ENCODE measurements at places on chromosomes 11 and 22.

DNA sequence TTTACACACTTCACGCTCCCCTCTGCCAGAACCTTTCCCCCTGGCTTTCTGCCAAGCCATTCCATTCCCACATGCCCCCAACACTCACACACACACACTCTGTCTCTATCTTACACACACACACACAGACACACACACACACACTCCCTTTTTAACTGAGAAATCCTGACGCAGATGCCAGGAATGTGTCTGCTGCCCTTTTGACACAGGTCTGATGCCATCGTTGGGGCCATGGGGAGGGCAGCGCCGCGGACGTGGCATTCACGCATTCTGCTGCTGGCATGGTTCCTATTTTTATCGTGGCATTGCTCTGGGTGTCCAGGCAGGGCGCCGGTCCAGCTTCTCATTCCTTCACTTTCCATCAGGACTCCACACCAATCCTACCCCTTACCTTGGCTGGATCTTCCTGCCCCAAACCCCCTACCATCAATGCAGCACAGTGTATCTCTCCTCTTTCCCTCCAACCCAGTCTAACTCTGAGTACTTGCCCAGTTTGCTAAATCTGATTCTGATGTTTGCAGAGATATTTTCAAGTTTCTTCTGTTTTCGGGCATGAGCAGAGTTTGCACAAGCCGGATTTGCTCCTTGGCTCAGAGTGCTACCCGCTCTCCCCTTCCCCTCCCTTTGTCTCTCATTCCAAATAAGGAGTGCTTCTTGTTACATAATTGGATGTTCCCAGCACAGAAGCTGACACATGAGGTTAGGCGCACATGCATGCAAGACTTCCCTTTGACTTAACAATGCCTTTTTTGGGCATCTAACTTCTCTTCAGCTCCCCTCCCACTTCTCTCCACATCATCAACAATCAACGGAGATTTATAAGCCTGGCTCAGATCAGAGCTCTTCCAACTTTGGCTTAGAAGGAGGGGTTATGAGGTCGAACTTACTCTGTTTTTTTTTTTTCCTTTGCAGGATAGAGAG lies 18.8 kb downstream of the SNX19 start:
- DNase-seq = no peak

GRCh38 chr22:43090130-43090789 lies 1.1 kb upstream of the TTLL1 start:
- no peak for DNase-seq

DNA sequence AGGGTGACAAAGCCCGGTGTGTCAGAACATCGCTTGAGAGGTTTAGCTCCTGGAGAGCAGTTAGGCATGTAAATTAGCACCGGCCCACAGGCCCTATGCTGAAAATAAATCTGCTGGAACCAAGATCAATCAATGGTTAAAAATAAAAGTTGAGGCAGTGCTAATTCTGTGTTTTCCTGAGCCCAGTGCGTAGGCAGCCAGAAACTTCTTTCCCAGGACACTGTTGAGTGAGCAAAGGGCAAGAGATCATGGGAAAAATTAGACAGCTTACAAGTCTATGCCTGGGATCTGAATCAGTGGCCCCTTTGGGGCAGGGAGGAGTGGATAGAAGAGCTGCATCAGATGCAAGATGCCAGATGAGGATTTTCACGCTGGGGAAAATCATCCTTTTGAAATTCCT lies 539.2 kb downstream of the BUD13 start:
- DNase-seq = no peak

- no peak for DNase-seq
Measured at GRCh38 chr11:81255895-81256294, 1477.8 kb downstream of the FAM181B start.

GRCh38 chr11:11217289-11217928 lies 135.6 kb downstream of the CSNK2A3 start:
- no peak for DNase-seq

GRCh38 chr22:31681349-31682345 lies 19.6 kb upstream of the PISD start:
- DNase-seq = no peak

DNA sequence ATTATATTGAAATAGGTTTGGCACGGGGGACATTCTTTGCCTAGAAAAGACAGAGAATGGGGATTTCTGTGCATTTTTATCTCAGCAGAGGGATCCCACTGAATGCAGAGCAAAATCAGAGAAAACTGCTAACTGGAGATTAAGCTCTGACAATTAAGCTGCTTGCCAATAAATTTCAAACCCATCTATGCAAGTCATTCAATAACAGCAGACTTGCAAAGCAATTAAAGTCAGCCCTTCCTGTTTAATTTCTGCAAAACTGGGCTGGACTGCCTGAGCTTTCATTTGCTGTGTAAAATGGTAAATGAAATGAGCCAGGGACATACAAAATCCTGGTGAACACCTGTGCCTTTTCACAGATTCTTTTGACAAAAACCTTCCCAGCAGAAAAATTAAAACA lies 1273.9 kb upstream of the CNTN5 start:
- DNase-seq = no peak

- no peak for DNase-seq
Measured at GRCh38 chr22:39972641-39973040, 12.4 kb downstream of the TMA7B start.
